Islet precursor cell (in vitro differentiated cells): ENCODE measurements at places on chromosomes 3 and 15.

DNA sequence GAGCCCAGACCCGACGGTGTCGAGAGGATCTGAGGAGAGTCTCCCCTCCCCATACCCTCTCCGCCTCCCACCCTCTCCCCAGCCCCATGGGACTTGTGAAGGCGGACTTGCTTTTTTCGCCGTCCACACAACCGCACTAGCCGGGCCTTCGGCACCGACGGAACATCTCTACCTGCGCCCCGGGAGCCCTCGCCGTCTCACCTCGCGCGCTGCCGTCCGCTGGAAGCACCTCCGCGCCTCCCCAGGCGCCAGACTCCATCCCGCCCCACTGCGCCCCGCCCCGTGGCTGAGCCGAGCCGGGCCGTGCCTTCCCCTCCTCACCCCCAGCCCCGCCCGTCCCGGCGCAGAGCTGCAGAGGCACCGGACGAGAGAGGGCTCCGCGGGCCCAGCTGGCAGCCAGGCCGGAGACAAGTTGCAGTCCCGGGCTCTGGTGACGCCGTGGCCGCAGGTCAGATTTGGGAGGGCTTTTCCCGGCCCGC, at the start of the genes DUOX1 and DUOXA1:
Gene DUOX1 (plus strand): TSS at position 344 of the 479 bp plus-strand sequence. CDS start 1,973 bp downstream, outside the sequence.
Gene DUOXA1 (minus strand): TSS at position 229 of the 479 bp plus-strand sequence. CDS start 6,865 bp downstream, outside the sequence.
- peak; percentile 75 for DNase-seq

DNA sequence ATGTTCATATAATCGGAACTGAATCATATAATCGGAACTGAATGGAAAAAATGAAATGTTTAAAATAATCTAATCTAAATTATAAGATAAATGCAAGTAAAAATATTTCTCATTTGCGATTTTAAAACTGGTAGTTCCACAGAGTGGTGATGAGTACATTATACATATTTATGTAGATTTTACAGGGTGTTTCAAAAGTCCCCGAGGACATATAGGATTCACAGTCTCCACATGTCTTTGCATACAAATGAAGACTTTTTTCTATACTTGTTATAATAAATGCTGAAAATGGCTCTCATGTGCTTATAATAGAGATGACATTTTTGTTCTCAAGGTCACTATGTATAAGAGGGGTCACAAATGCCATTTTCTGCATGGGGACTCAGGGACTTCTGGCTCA, 139.5 kb downstream of the PEX5L start:
- DNase-seq, result no peak

- peak; percentile 75 for DNase-seq
These were observed 33.5 kb upstream of the MFSD1 start for GRCh38 chr3:158768361-158768787.

DNA sequence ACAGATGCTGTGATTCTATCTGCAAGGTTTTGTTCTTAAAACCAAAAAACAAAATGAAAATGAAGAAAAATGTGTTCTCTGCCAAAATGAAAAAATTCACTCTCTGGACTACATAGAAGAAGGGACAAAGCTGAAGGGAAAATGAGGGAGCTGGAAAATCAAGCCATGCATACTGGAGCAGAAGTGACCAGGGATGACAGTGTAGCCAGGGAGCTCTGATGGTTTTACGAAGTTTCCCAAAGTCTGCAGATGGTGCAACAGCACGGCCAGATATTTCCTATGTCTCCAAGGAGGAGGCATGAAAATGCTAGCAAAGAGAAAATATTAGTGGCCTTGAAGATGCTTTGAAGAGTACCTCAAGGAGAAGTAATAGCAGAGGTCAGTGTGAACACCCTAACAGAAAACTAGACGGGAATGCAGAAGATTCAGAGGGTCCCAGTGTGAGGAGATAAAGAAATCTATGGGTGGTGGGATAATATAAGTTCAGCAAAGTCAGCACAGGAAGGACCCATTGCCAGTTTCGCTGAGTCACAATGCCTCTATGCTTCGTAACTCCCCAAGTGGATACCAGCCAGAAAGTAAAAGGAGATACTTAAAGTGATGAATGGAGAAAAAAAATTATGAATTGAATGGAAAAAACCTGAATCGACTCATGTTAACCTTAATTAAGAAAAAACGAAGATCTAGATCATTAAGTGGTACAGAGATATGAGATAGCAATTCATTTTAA, 39.0 kb upstream of the POMGNT2 start:
- DNase-seq, result no peak

GRCh38 chr3:56987238-56987895, 73.1 kb upstream of the SPATA12 start:
- peak; percentile 74 for DNase-seq

- no peak for DNase-seq
These were observed 65.8 kb downstream of the DTWD1 start for GRCh38 chr15:49686599-49686998.

GRCh38 chr3:26590919-26591484, 31.6 kb upstream of the LRRC3B start:
- DNase-seq, result no peak

- peak; percentile 51 for DNase-seq
These were observed 963.4 kb downstream of the ROBO1 start for GRCh38 chr3:78804251-78805037.

- no peak for DNase-seq
These were observed 3.8 kb downstream of the TSPAN3 start for GRCh38 chr15:77066971-77067690.

- no peak for DNase-seq
These were observed 54.4 kb downstream of the ROPN1B start for GRCh38 chr3:126023390-126023789.

- DNase-seq, result no peak
These were observed 26.1 kb downstream of the SEC61A1 start for GRCh38 chr3:128078322-128078721.

DNA sequence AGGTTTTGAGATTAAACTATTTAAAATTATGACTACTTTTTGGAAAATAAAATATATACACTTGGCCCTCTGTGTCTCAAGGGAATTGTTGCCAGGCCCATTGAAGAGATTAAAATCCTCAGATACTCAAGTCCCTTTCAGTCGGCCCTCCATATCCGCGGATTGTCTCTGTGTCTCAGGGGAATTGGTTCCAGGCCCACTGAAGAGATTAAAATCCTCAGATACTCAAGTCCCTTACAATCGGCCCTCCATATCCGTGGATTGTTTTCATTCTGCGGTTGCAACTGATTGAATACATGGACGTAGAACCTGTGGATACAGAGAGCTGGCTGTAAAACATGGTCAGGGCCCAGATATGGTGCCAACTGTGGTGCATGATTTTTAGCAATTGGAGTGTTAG, 15.7 kb upstream of the LRCH3 start:
- DNase-seq, result no peak

- peak; percentile 65 for DNase-seq
These were observed 16.5 kb downstream of the CCDC66 start for GRCh38 chr3:56573501-56573900.

GRCh38 chr3:113084777-113085176, 94.0 kb downstream of the GTPBP8 start:
- DNase-seq, result no peak

DNA sequence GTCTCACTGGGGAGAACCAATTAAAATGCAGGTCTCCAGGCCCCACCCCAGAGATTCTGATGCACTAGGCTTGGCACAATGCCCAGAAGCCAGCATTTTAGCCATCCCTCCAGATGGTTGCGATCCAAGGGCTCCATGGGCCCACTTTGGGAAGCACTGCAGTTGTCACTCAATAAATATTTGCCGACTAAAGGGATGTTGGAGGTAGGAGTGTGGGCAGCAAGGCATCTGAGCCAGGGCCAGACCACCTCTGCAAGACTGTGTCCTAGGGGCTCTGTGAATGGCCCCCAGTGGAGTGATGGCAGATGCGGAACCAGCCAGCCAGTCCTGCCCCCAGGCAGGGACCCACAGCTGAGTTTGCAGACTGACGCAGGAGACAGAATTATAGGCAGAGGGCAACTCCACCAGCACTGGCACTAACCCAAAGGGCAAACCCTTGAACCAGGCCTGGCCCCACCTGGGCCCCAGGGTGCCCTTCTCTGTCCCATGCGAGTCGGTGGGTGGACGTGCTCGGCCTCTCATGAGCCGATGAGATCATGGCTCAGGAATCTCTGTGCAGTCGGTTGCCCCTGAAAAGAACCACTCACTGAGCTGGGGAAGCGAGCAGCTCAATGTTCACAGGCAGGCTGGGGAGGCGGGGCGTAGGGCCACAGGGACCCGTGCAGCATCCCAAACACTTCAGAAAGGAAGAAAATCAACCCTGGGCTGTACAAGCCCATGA, 49.7 kb downstream of the SEMA5B start:
- peak; percentile 96 for DNase-seq

DNA sequence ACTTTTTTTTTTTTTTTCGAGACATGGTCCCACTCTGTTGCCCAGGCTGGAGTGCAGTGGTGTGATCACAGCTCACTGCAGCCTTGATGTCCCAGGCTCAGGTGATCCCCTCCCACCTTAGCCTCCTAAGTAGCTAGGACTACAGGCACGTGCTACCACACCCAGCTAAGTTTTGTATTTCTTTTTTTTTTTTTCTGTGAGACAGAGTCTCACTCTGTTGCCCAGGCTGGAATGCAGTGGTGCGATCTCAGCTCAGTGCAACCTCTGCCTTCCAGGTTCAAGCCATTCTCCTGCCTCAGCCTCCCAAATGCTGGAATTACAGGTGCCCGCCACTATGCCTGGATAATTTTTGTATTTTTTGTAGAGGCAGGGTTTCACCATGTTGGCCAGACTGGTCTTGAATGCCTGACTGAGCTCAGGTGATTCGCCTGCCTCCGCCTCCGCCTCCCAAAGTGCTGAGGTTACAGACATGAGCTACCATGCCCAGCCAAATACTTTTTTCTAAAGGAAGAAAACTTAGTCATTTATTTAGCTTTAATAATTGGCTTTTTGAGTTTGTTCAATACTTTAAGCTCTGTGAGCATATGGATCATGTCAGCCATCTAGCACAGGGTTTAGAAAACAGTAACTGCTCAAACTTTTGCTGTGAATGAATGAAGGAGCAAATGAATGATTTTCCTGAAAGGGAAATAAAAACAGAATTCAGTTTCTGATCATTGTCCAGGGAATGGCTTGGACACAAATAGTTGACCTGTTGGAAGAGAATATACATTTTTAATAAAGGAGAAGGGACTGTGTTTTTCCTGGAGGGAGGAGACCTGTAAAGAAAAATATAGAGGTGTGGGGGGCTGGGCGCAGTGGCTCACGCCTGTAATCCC, 26.0 kb downstream of the UBE2E1 start:
- no peak for DNase-seq

DNA sequence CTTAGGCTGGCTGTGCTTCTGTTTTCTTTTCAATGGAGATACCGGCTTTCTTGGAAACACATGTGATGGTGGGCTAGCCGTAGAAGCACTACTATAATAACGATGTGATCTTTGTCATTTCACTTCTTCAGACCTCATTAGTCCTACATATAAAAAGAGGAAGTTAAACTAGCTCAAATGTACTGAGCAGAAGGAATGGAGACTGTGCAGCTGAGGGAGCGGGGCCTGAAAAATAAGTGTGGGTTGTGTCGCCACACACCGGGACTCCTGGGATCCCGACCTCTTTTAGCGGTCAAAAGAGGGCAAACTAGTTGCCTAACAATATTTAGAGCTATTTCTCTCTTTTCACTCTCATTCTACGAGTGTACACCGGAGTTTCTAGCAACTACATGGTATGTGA, 1.0 kb upstream of the RNF7 start:
- no peak for DNase-seq

DNA sequence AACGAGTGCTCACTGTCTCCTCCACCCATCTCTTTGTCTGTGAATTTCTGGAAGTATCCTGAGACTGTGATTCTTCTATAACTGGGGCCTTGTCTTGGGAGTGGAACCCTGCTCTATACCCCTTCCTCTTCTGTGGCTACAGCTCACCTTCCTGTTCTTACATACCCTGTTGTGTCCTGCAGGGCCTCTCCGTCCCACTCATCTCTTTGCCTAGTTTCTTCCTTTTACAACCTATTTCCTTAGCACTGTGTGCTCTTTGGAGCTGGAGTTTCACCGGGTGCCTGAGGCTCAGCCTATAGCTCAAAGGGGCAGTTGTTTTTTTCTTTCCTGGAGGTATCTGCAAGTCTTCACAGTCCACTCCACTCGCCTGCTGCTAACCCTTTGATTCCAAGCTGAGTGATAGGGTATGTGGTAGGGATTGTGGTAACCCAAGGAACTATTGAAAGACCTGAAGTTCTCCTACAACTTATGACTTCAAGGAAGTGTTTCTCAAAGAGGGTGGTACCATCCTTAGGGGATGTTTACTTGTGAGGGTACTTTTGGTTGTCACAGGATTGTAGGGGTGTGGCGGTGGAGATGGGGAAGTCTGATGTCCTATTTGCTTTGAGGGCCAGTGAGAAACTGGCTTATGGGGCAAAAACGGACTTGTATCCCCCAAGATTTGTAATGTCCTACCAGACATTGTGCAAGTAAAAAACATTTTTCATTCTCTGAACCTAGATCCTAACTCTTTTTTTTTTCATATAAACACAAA, 66.6 kb upstream of the ARL8B start:
- DNase-seq, result peak; percentile 67

GRCh38 chr3:144229330-144229729, 257.7 kb downstream of the DIPK2A start:
- DNase-seq, result no peak

DNA sequence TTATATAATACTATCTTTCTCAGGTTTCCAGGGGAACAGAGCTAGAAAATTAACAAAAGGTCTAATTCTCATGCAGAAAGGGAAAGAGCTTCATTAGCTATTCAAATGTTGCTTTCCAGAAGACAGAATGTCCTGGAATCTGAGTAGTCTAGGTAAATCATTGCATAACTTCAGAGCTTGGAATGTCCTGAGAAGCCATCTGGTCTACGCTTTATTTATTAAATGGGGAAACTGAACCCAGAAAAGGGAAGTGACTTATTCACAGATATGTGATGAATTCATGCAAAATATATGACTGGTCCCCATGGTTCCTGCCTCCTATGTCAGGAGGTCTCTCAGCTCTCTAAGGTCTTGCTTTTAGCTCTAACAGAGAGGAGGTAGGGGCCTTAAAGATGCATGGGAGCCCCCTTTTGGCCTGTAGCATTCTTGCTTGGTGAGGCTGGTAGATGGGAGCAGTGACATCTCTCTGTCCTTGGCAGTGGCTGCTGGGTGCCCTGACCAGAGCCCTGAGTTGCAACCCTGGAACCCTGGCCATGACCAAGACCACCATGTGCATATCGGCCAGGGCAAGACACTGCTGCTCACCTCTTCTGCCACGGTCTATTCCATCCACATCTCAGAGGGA, 99.2 kb downstream of the CEMIP start:
- DNase-seq, result no peak

DNA sequence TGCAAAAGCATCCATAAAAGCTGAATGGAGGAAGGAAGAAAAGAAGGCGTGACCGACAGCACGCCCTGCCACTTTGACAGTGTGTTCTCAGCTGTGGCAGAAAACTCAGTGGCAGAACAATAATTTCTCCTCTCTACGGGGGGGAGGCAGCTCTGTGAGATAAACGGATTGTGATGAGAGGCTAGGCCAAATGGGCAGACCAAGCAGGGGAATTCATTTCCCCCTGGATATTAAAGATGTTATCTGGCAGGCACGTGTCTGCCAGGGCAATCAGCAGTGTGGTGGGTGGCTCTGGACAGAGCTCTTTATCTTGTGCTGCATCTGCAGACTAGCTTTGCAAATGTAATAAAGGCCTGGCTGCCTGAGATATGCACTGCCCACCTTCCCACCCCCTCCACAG, 1.9 kb upstream of the RMDN3 start:
- DNase-seq, result peak; percentile 73

- no peak for DNase-seq
These were observed 43.7 kb upstream of the THSD4 start for GRCh38 chr15:71071529-71071928.

GRCh38 chr15:78321041-78321570, 19.0 kb upstream of the CRABP1 start:
- DNase-seq, result no peak

- DNase-seq, result no peak
These were observed 556.2 kb upstream of the SUCLG2 start for GRCh38 chr3:68210635-68211034.

- DNase-seq, result no peak
These were observed 128.5 kb downstream of the SERPINI1 start for GRCh38 chr3:167863811-167864551.

GRCh38 chr3:48566401-48566760, 2.8 kb upstream of the UCN2 start:
- no peak for DNase-seq
